ENCODE measurements at places on chromosomes 7 and 10. TPM values are rescaled to one million over a fixed set of nuclear protein-coding genes. Genes with fewer than 3 reads are reported as not detected.

GRCh38 chr7:8319115-8319514, 57.1 kb upstream of the ICA1 start:
- no peak for DNase-seq

DNA sequence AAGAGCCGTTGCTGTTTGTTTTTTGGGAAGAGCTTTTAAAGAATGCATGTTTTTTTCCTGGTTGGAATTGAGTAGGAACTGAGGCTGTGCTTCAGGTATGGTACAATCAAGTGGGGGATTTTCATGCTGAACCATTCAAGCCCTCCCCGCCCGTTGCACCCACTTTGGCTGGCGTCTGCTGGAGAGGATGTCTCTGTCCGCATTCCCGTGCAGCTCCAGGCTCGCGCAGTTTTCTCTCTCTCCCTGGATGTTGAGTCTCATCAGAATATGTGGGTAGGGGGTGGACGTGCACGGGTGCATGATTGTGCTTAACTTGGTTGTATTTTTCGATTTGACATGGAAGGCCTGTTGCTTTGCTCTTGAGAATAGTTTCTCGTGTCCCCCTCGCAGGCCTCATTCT, 31.6 kb downstream of the PFKFB3 start:
- no peak for DNase-seq

- DNase-seq: no peak
These were observed 9.9 kb upstream of the NT5C3A start for GRCh38 chr7:33072471-33072870.

DNA sequence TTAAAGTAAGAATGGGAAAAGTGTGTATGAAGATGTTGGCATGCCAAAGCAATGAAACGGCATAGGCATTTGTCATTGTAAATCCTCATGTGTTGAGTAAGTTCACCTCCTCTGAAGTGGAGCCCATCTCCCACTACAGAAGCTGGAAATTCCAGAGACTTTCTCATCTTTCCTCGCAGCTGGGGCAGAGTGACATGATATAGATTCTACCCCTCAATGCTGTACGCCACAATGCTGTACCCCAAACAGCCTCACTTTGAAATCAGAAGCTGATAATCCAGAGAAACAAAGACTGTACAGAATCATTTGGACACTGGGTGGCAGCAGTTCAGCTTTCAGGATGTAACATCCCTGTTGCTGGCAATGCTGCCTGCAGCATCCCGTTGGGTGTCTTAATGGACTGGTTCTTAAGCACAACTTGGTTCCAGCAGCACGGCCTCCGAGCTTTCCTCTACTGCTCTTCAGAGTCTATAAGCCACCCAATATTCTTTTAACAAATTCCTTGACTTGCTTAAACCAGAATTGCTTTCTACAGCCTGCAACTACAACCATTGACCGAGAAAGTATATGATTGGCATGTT, 18.8 kb downstream of the ZC3HAV1L start:
- peak; percentile 23 for DNase-seq

DNA sequence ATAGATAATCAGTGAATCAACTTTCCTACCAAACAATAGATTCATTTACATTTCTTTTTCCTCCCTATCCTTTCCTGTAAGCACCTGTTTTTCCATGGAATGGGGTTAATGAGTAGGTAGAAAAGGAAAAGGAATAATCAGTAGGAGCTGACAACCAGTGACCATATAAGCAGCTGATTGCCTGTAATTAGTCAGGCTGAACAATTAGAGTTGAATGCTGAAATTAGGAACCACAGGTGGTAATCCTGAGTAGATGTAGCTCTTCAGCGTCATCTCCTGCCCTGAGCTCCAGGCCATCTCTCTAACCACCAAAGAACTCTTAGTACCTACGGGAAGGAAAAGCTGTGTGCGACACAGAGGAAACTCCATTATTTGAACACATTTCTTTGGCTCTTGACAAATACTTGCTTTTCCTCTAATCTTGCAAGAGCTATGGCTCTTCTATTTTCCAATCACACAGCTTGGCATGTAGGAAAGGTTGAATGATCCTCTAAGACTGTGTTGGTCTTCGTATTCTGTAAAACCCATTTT, 63.8 kb downstream of the KLHDC10 start:
- no peak for DNase-seq

DNA sequence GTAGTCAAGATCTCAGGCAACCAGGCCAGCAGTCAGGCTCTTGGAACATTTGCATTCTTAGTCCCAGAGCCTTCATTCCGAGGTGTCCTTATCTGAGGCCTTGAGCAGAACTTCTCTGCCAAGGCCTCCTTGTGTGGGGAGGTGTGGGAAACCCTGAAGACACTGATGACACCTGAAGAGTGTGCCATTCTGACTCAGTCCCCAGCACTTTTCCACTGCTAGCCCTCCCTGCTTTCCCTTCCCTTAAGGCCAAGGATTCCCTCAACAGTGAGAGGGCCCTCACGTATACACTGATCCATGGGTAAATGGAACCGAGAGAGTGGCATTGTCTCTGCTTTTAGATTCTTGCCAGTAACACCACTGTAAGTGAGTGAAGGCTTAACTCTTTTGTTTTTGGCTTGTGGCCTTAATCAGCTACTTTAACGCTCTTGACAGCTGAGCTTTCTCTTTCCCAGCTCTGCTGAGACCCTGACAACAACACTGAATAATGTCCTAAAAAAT, 30.3 kb downstream of the TRDMT1 start:
- DNase-seq: no peak

CFAP69 gene
- total RNA-seq: 16.8 TPM

INHBA gene
- 3.2 TPM for total RNA-seq

ACTR3C gene
- 8.3 TPM for total RNA-seq

MYL10 gene
- total RNA-seq: not detected

MRPL32 gene
- 29.6 TPM for total RNA-seq

Measured in cerebellum (tissue), 4 donors.